Mesothelial cell of epicardium (in vitro differentiated cells): ENCODE measurements at places on chromosomes 7 and 10. TPM values are rescaled to one million over a fixed set of nuclear protein-coding genes. Genes with fewer than 3 reads are reported as not detected.

DNA sequence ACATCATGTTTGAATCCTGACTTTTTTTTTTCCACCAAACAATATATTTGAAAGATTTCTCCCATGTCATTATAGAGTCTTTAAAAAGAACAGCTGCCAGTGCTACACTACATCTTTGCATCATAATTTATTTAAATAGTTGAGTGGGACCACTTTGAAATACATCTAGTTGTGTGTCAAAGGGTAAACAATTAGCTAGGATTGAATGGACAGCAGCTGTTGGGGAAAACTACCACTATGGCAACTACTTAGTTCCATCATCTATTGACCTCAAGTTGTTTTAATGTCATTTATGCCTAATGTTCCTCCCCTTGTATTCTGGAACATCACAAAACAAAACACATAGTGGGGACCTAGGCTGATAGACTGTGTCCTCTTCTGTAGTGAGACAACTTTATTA lies 985.1 kb downstream of the SORCS1 start:
- DNase-seq = no peak

DNA sequence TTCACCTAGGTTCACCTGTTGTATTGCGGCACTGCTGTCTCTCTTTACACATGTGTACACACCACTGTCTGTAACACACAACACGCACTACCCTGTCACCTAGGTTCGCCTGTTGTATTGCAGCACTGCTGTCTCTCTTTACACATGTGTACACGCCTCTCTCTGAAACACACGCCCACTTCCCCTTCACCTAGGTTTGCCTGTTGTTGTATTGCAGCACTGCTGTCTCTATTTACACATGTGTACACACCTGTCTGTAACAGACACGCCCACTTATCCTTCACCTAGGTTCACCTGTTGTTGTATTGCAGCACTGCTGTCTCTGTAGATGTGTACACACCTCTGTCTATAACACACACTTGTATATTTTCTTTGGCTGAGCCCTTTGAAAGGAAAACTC lies 51.5 kb downstream of the WDR37 start:
- no peak for DNase-seq

DNA sequence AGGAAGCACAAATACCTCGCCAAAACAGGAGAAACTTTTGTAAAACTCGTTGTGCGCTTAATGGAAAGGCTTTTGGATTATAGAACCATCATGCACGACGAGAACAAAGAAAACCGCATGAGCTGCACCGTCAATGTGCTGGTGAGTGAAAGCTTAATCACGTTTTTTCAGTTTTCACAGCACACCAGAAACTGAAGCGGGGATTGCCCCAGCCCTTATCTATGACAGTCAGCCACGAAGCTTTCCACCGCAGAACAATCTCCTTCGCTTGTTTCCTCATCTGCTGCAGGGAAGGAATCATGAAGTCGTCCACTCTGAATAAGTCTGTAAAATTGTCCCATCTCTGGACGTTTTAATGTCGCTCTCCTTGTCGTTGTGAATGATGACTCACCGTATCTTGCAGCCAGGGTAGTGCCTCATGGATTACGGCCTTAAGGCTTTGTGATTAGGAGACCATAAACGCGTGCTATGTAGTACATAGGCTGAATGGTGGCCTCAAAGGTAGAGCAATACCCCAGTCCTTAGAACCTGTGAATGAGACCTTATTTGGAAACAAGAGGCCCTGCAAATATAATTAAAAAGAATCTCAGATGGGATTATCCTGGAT lies 174.9 kb upstream of the NPS start:
- no peak for DNase-seq

DNA sequence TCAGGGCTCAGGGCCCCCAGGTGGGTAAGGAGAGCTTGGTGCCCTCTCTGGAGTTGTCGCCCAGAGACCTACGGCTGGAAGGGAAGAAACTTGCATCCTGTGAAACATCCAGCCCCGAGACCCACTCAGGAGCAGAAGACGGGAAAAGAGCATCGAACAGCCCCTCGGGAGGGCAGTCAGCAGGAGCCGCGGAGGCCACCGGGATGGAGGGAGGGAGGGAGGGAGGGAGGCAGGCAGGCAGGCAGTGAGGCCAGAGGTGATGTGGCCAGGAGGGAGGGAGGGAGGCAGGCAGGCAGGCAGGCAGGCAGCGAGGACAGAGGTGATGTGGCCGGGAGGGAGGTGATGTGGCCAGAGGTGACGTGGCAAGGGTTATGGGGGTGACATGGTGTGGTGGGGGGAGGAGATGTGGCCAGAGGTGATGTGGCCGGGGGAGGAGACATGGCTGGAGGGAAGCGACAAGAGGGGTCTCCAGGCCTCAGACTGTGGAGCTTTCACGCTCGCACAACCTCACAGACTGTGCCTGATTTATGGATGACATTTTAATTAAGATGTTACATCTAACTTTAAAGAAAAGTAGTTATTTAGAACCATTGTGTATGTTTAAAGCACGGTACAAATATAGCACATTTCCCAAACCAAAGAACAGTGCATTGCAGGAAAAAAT lies 141.1 kb downstream of the DIP2C start:
- no peak for DNase-seq

DNA sequence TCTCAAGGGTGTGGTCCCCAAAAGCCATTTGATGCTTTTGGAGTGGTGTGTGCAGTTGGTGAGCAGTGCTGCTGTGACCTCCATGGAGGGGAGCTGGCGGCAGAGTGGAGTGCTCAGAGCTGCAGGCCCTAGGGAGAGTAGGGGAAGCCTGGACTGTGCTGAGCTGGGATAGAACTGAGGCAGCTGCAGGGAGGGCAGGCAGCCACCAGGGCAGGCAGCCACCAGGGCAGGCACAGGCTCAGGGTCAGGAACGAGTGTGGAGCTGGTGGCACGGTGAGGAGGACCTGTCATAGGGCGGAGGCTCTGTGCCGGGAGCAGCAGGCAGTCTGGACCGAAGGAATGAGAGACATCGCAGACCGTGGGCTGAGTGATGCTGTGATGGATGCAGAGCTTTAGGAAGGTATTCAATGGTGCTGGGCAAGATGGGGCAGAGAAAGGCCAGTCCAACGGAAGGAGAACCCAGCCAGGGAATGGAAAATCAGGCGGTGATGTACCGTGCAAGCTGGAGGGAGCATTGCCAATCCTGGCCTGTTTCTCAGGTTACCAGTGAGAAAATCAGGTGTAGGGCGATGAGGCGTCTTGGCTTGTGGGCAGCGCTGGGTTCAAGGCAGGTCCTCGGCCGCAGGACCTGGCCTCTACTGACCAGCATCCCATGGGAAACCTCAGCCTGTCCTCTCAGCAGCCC lies 152.6 kb downstream of the CAMK1D start:
- DNase-seq = no peak

DNA sequence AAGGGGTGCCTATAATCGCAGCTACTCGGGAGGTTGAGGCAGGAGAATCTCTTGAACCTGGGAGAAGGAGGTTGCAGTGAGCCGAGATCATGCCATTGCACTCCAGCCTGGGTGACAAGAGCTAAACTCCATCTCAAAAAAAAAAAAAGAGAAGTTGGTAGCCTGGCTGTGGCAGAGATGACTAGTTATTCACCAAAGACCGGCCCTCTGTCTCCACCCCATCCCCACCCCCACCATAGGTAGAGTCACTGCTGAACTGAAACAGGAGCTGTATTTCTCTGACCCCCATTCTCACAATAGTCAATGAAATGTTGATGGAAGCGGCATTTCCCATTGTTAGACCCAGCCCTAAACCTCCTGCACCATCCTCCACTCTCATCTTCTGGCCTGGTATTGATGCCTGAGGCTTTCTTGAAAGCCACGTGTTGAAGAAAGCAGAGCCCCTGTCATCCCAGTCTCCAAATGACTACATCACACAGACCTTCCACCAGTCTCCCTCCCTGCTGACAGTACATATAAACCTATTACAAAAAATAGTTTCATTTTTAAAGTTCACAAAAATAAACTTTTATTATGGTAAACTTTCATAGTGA lies 9.4 kb upstream of the PIK3CG start:
- no peak for DNase-seq

DNA sequence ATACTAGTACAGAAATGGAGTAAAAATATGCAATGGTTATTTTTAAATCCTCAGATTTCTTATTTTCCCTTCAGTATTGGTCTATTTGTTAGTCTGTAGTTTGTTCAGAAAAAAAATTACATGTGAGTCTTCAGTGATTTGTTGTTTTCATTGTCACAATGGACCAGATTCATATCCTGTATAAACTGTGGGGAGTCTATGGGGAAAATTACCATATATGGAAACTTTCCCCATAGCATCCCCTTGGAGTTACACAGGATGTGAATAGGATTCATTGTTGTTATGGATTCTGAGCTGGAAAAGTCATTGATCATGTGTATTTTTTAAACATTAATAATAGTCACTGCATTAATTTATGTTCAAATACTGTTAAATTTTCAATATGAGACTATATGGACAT lies 72.6 kb downstream of the ST7 start:
- no peak for DNase-seq

- DNase-seq = no peak
These were observed 55.0 kb downstream of the HDAC9 start for GRCh38 chr7:18550574-18550973.

- DNase-seq = peak; percentile 69
These were observed 18.3 kb downstream of the LEP start for GRCh38 chr7:128259131-128260061.

GRCh38 chr10:102241032-102241443 lies 274 bp downstream of the PITX3 start:
- no peak for DNase-seq

GRCh38 chr7:92460109-92460508 lies 12.8 kb downstream of the GATAD1 start:
- no peak for DNase-seq

- no peak for DNase-seq
These were observed 60.8 kb downstream of the DLG5 start for GRCh38 chr10:77865580-77866324.

DNA sequence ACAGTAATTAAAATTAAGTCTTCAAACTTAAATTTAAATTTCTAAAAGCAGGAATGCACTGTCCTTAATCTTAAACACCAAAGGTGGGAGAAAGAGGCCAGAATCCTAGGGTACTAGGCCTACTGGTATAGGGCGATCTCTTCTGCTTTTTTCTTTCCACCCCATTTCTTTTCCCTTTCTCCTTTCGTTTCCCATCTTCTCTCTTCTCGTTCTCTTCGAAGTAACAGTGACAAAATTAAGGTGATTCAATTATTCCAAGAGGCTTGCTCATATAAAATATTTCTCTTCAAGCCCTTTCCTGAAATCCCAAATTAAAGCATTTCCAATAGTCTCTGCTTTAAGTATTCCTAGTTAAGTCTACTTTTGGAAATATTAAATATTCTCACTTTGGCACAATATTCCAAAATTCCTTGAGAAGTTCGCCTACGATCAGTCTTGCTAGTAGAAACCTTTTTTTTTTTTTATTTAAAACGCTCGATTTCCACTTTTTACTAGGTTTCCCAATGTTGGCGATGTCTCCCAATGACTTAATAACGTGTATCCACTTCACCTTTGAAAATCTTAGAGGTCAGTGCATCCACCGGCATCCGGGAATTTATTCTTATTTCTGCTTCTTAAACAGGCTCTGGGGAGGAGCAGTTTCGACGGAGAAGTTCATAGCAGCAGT lies 765 bp upstream of the LCOR start:
- no peak for DNase-seq

DNA sequence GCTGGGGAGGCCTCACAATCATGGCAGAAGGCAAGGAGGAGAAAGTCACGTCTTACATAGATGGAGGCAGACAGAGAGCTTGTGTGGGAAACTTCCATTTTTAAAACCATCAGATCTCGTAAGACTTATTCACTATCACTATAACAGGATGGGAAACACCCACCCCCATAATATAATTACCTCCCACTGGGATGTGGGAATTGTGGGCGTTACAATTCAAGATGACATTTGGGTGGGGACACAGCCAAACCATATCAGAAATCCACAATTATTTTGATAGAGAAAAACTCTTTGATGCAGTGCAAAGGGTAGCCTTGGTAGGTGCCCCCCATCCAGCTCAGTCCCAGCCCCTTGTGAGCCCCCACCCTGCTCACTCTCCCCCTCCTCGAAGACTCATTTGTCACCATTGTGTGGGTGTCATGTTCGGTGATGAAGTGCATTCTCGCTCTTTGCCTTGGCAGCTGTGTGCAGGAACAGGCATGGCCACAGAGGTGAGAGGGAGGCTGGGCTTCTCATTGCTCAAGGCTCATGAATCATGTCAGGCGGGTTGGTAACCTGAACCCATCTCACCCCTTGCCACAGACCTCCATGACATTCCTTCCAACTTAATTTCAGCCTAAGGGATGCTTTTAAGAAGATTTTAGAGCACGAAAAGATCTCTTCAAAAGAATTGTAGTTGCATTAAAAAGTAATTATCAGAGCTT lies 75.9 kb downstream of the BUB3 start:
- no peak for DNase-seq

- DNase-seq = no peak
These were observed 9.3 kb downstream of the KCNIP2 start for GRCh38 chr10:101834341-101834740.

DNA sequence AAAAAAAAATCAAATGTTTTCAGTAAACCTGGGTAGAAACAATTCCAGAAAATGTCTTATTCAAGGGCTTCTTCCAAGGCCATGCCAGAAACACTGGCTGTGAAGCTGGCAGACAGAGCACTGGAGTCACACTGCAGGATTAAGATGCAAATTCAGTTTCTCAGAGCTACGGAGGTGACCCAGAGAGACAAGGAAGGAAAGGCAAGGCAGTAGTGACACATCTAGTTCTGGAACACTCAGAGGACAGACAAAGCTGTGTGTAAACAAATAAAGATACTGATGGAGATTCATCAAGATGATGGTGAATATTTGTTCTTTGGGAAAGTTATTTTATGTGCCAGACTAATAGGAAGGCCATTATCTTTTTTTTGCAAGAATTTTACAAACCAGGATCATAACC lies 608.3 kb upstream of the C7orf33 start:
- no peak for DNase-seq

Gene HOXA7
- 17.4 to 18.9 TPM (median 17.9 TPM) in 3 replicates for total RNA-seq

Gene ZP3
- 0.41 to 0.89 TPM in 2 of 3 replicates, not detected in the other for total RNA-seq

Gene NYAP1
- 8.2 to 8.5 TPM (median 8.4 TPM) in 3 replicates for total RNA-seq

Gene ATP6V0A4
- total RNA-seq = 0.56 to 0.73 TPM in 2 of 3 replicates, not detected in the other
